Airway epithelial cell (primary cell): ENCODE measurements at places on chromosomes 3 and 15. TPM values are rescaled to one million over a fixed set of nuclear protein-coding genes. Genes with fewer than 3 reads are reported as not detected.

JMJD7 gene
- 28.8 and 30.1 TPM in 2 replicates for total RNA-seq

CALML4 gene
- 0.84 and 0.85 TPM in 2 replicates for total RNA-seq

CELSR3 gene
- total RNA-seq = 0.60 and 1.1 TPM in 2 replicates

SH2D7 gene
- total RNA-seq = not detected in 2 replicates

REC114 gene
- total RNA-seq = not detected in 2 replicates

FRMD5 gene
- 1.5 and 2.9 TPM in 2 replicates for total RNA-seq

COLQ gene
- 0.21 TPM in 1 of 2 replicates, not detected in the other for total RNA-seq

CP gene
- total RNA-seq = 0.21 and 1.1 TPM in 2 replicates

SLC28A2 gene
- not detected in 2 replicates for total RNA-seq

SNX22 gene
- total RNA-seq = 0.05 and 0.35 TPM in 2 replicates

KY gene
- not detected in 2 replicates for total RNA-seq

GHSR gene
- total RNA-seq = not detected in 2 replicates

LRRC49 gene
- total RNA-seq = 3.3 and 8.8 TPM in 2 replicates

GOLGA8G gene
- not detected in 2 replicates for total RNA-seq

ATP13A5 gene
- total RNA-seq = 0.09 and 0.49 TPM in 2 replicates

CYFIP1 gene
- total RNA-seq = 81.9 and 102 TPM in 2 replicates

SPRED1 gene
- total RNA-seq = 8.7 and 9.6 TPM in 2 replicates

C3orf85 gene
- total RNA-seq = not detected in 2 replicates

A4GNT gene
- total RNA-seq = not detected in 2 replicates

CD200R1 gene
- total RNA-seq = not detected in 2 replicates

ANXA2 gene
- total RNA-seq = 4,372 and 4,516 TPM in 2 replicates

NTRK3 gene
- total RNA-seq = not detected in 2 replicates

TMCO5A gene
- not detected in 2 replicates for total RNA-seq

KNL1 gene
- total RNA-seq = 12.6 and 20.0 TPM in 2 replicates

SHC4 gene
- total RNA-seq = 0.37 and 0.78 TPM in 2 replicates

PRR20G gene
- not detected in 2 replicates for total RNA-seq

P2RY13 gene
- total RNA-seq = not detected in 2 replicates

MKRN2OS gene
- total RNA-seq = 2.5 and 3.1 TPM in 2 replicates

TF gene
- 0.28 TPM in 1 of 2 replicates, not detected in the other for total RNA-seq

CCDC9B gene
- 4.1 and 28.8 TPM in 2 replicates for total RNA-seq

KLHL6 gene
- 0.05 and 0.07 TPM in 2 replicates for total RNA-seq

IL12A gene
- 0.05 and 0.21 TPM in 2 replicates for total RNA-seq

PAK6 gene
- total RNA-seq = 36.9 and 39.2 TPM in 2 replicates

SYNM gene
- 0.63 and 0.74 TPM in 2 replicates for total RNA-seq

ARL13B gene
- total RNA-seq = 3.5 and 6.1 TPM in 2 replicates

SLC12A1 gene
- not detected in 2 replicates for total RNA-seq

AADACL2 gene
- total RNA-seq = not detected in 2 replicates

GCSAM gene
- total RNA-seq = 1.1 and 2.4 TPM in 2 replicates

GATM gene
- total RNA-seq = 0.37 and 1.2 TPM in 2 replicates

TRPM1 gene
- total RNA-seq = 0.07 TPM in 1 of 2 replicates, not detected in the other

SLC22A14 gene
- total RNA-seq = not detected in 2 replicates

AGTR1 gene
- 0.07 TPM in 1 of 2 replicates, not detected in the other for total RNA-seq

ATP10A gene
- 0.42 and 0.60 TPM in 2 replicates for total RNA-seq

FBXL22 gene
- 0.14 and 5.7 TPM in 2 replicates for total RNA-seq

LRRC15 gene
- total RNA-seq = not detected in 2 replicates

CNOT10 gene
- total RNA-seq = 13.3 and 34.6 TPM in 2 replicates

FBN1 gene
- 2.9 and 3.5 TPM in 2 replicates for total RNA-seq

CCDC39 gene
- not detected in 2 replicates for total RNA-seq

FANCD2OS gene
- 2.3 TPM in 1 of 2 replicates, not detected in the other for total RNA-seq

TRIM59 gene
- total RNA-seq = 8.2 and 18.8 TPM in 2 replicates

CIP2A gene
- 12.8 and 15.2 TPM in 2 replicates for total RNA-seq

B4GALT4 gene
- total RNA-seq = 34.3 and 51.7 TPM in 2 replicates

CD47 gene
- 53.0 and 69.6 TPM in 2 replicates for total RNA-seq

HGD gene
- 0.05 TPM in 1 of 2 replicates, not detected in the other for total RNA-seq

DAZL gene
- total RNA-seq = not detected in 2 replicates
